ENCODE measurements at places on chromosomes 3 and 15.

DNA sequence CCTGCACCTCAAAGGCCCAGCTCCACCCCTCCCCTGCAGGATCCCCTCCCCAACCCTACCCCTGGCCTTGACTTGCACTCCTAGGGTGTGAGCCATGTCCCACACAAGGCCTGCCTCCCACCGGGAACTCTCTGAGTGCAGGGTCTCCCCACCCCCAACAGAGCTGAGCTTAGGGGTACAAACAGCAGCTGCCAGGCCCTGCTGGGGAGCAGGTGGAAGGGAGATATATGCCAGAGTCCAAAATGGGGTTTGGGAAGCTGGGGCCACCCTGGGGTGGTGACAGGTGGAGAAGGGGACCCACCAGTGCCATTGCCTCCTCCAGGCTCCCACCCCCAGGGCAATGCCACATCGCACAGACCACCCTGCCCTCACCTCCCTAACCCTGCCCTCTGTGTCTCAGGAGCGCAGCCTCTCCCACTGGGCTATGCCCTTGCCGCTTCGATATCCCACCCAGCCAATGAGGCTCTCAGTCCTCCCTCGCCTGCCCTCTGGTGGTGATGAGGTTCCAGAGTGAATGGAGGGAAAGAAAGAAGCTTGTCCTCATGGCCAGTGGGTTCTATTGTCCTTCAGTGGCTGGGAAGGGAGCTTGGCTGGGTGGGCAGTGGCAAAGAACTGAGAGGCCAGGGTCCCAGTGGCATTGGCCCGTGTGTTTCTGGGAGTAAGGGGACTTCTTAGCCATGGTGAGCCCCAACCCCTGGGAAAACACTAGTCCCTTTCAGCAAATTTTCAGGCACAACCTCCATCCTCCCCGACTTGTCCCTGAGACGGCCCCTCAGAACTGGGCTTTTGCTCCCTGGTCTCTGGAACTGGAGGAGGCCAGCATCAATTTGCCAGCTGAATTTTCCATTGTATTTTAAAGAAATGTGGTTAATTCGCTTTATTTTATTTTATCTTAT lies 46.8 kb downstream of the CYP11A1 start:
- no peak for DNase-seq

DNA sequence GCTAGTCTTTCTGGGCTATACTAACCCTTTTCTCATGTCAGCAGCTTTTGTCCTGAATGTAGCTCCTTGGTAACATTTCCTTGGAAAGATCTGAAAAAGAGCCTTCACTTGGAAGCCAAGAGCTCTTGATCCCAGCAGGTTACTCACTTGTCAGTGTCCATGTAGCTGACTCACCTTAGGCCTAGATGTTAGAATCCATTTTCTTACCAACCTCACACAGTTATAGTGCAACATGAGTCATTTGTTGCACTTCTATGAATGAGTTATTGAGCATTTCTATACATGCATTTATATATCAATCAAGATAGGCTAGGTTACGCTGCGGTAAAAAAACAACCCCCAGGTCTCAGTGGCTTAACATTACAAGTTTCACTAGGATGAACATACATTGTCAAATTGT lies 106.8 kb upstream of the SLC7A14 start:
- no peak for DNase-seq

- DNase-seq, result no peak
Measured at GRCh38 chr15:99992611-99993231, 259.5 kb upstream of the LYSMD4 start.

GRCh38 chr15:34514251-34514670 lies 69.2 kb downstream of the GOLGA8B start:
- no peak for DNase-seq

GRCh38 chr15:26628071-26628470 lies 144.8 kb downstream of the GABRB3 start:
- DNase-seq, result no peak

GRCh38 chr3:173553635-173554280 lies 156.2 kb downstream of the NLGN1 start:
- peak; percentile 3 for DNase-seq

DNA sequence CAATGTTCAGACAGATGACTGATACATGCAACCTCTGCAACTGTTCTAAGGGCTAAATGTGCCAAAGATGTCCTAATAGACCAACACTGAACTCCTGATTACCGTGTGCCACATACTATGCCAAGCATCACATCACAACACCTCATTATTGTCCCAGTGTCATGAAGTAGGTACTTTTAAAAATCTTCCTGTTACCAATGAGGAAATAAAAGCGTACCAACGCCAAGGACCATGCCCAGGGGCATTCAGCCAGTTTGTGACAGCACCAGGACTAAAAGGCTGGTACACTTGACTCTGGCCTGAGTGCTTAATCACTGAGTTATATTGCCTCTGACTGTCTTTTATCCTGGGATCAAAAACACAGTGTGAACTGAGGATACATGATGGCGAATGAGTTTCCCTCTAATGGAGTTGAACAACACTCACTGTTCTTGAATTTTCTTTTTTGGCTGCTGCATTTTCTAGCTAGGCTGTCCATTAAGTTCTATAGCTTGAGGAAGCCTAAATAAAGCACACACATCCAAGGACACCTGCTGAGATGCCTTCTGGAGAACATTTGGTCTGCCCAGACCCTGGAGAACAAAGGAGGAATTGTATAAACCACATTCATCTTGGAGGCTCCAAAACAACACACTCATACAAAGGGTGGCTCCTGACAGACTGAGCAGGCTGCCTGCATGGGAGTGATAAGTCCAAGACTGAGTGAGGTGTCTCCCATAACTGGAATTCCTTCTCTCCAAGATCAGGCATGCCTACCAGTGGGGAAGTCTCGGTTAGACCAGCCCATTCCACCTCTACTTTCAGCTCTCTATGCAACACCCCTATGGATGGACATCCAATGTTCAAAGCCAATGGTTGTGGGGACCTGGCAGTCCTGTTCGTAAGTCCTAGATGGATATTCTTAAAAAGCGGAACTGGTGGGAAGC lies 126.7 kb upstream of the PRICKLE2 start:
- no peak for DNase-seq

- DNase-seq, result no peak
Measured at GRCh38 chr3:112492124-112492523, 7.1 kb downstream of the BTLA start.

DNA sequence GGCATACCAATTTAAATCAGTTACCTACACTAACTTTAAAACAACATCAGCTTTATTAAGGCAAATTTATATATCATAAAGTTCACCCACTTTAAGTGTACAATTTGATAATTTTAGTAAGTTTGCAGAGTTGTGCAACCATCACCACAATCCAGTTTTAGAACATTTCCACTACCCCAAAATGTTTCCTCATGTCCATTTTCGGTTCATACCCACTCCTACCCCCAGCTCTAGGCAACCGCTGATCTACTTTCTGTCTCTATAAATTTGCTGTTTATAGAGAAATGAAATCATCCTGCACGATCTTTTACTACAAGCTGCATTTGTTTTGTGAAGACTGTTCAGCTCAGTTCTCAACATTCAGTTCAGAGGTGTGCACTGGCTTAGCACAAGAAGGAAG lies 31.5 kb upstream of the FAM81A start:
- DNase-seq, result no peak

DNA sequence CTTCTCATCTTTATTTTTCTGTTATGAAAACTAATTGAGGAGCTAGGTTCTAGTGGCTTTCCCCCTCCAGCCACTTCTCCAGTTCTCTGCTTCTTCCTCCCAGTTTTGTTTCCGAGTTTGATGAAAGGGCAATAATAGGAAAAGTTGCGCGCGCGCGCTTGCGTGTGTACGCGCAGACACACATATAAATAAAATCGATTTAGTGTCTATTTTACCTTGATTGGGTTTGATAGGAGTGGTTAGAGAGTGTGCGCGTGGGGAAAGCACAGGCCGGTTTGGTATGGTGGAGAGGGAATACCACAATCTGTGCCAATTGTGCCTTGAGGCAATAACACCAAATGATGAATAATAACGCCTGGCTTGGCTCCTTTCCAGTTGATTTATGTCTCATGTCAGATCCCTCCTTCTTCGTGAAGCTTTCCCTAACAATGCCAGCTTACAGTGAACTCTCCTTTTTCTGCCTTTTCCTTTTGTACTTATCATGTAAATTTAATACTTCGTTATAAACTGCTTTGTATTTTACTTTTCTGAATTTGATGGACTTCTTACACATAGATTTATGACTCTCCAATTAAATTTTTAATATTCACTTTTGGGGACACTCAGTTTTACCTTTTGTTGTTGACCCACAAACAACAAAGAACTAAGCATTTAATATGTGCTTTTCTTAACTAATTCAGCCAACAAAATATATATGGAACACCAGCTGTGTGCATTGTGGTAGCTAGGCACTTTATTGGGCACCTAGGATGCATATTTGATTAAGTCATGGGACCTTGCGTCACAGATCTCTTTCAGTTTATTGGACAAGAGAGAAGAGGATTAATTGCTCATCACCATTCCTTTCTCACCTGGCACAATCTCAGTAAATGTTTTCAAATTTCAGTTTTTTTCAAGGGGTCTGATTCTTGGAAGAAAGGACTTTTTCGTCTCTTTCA lies 1.7 kb downstream of the TIPARP start:
- peak; percentile 68 for DNase-seq

DNA sequence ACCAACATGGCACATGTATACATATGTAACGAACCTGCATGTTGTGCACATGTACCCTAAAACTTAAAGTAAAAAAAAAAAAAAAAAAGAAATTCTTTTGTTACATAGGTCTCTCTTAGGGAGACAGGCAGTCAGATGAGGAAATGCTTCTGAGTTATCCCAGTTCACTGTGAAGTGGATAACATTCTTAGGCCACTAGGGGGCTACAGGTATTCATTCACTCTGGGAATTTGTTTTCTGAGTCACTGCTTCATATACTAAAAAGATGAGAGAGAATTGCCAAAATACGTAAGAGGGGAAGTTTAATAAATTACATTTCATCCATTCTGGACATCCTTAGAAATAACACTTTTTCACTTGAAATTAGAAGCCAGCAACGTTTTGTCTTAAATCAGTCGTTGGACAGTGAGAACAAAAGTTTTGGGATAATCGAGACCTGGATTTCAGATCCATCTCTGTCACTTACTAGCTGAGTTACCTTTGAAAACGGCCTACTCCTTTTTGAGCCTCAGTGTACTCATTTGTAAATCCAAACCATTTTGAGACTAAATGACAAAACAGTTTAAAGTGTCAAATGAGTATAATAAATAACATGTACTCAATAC lies 738.4 kb upstream of the ALCAM start:
- peak; percentile 28 for DNase-seq

DNA sequence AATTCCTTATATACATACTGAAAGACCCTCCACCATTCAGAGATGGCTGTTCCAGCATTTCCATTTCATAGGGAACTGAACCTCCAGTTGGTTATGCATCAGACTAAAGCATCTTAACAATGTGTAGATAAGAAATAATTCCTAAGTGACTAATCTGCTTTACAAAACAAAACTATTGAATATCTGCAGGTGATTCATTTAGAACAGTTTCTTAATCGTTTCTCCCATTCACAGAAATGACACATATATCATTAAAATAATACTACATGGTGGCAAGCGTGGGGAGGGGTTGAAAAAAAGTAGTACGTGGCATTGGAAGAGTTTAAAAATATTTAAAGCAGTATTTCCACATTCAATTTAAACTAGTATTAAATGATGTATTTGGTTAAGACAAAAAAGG lies 19.5 kb downstream of the COPS2 start:
- DNase-seq, result peak; percentile 24

DNA sequence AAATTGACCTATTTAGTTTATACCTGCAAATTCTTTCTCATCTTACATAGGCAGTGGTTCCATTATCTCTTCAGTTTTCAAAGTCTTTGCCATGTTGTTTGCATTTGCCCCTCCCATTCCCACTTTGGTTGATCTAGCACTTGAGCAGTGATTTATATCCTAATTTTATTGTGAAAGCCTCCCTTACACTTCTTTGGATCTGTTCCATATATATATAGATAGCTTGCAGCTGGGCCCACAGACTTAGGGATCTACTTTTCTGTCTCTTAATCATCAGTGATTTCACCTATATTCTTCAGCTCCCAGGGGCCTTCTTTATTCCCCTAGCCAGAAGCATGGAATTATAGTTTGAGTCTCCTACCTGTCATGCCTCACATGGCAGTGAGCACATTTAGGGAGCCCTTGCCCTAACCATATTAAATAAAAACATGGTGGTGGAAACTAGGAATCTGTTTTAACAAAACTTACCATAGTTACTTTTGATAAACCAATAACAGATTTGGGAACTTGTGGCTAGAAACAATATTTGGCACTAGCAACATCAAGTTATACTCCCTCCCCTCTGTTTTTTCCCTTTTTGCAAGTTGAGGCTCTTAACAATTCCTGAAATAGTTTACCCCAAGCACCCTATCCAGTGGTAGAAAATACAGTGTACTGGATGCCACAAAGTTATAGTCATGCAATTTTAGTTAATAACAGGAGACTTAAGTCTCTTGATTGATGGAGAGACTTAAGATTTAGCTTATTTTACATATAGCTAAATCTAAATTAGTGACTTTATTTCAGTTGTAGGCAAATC lies 41.7 kb downstream of the ARIH1 start:
- no peak for DNase-seq

DNA sequence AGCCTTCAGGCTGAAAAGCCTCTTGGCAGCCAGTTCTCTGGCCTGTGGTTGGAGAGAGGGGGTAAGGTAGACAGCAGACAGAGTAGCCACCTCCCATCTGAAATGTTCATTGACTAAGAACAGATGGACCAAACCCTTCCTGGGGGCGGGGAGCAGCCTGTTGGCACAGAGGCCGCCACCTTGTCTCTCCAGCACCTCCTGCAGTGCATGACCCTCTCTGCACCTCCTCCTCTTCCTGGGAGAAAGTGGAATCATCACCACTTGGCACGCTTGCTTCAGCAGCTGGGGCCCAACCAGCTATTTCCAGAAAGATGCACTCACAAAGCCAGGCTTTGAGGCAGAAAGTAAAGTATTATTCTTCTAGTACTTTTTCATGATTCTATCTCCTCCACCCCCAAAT lies 313.4 kb upstream of the CHRM5 start:
- no peak for DNase-seq

DNA sequence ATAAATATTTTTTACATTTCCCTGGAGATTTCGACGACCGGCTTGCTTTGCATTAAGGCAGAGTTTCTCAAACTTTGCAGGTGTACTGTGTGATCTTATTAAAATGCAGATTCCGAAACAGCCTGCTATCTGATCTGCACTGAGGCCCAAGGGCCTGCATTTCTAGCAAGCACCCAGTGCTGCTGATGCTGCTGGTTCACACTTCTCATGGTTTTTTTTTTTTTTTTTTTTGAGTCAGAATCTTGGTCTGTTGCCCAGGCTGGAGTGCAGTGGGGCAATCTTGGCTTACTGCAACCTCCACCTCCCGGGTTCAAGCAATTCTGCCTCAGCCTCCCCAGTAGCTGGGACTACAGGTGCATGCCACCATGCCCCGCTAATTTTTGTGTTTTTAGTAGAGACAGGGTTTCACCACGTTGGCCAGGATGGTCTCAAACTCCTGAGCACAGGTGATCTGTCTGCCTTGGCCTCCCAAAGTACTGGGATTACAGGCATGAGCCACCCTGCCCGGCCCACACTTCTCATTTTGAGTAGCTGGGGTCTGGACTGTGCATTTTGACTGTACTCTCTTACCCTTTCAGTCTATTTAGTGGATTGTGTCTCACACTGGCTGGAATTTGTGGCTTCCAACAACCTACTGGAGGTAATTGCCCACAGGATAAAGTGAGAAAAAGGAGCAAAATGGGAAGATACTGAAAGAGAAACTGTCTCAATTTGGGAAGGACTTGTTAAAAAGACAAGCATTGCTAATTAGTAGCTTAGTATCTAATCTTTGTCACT lies 94.1 kb downstream of the ITPR1 start:
- no peak for DNase-seq

GRCh38 chr3:164479978-164480377 lies 598.3 kb downstream of the SI start:
- no peak for DNase-seq

GRCh38 chr3:197670361-197670760 lies 66.3 kb downstream of the RUBCN start:
- no peak for DNase-seq

Measured in skeletal muscle cell (primary cell).